ENCODE measurements at places on chromosomes 16 and 17.
A peak's percentile ranks its signal among the peaks of the same experiment; 100 is the strongest.

GRCh38 chr17:57105591-57105990, 20.5 kb downstream of the AKAP1 start:
- no peak for DNase-seq

DNA sequence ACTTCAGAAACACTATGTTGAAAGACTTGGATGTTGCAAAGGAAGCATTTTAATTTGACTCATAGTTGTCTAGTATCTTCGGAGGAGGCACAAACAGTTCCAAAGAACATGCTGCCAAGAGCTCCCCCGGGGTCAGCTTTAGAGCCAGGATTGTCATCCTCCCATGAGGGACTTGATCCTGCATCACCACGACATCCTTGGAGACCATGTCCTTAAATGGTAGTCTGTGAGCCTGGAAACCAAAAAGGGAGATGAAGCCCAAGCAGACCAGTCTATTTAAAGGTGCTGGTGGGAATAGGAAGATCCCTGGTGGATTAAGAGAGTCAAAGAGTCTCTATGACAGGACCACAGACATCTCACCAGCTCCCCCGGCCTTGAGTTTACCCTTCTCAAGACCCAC, 33.3 kb upstream of the DYNLRB2 start:
- DNase-seq = no peak

GRCh38 chr17:56506349-56506748, 87.2 kb upstream of the NOG start:
- DNase-seq = no peak

GRCh38 chr17:38547444-38547843, 58.3 kb downstream of the SRCIN1 start:
- no peak for DNase-seq

DNA sequence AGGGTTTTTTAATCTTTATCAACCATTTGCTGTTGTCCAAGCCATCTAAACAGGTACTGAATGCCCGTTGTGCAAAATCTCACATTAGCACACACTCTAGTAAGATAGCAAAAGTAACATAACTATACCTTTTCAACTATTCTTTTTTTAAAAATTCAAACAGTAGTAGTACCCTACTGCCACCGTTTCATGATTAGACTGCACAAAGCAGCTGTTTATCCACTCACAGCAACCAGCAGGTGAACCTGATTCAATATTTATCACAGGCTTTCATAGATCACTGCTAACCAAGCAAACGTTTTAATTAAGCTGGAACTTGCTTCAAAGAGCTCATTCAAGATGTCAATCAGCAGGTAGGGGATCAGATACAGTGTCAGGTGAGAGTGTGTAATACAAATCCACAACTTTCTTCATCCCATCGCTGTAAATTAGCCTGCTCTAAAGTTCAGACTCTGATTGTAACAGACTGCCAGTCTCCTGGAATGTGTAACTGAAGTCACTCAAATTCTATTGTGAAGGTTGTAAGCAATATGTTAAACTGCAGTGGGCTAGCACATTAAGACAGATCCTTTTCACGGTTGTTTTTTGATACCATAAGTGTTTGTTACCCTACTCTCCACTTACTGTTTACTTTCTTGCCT, 47.3 kb downstream of the BRIP1 start:
- no peak for DNase-seq

DNA sequence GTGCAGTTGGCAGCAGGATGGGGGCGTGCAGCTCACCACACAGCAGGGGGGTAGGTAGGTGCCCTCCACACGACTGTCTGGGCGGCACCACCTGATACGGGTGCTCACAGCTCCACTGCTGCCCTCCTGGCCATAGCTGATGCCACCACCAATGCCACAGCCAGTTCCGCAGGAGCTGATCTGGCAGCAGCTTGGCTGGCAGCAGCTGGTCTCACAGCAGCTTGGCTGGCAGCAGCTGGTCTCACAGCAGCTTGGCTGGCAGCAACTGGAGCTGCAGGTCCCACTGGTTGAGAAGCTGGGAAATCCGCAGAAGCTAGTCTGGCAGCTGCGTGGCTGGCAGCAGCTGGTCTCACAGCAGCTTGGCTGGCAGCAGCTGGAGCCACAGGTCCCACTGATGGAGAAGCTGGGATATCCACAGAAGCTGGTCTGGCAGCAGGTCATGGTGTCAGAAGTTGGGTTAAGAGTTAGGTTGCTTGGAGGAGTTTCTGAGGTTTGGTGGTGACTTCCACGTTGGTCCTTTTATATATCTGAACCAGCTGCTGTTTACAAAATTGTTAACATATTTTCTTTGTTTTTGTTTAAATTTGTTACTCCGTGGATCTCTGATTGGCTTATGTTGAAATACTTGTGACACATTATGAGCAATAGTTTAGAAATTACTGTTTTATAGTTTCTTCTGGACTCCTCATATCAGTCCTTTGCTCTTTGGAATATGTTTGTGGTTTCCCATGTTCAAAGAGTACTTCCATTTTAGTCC, at the start of gene KRTAP1-5:
TSS of gene KRTAP1-5 (minus strand) at position 494 of the 757 bp plus-strand sequence. CDS start at position 441, 53 bp downstream.
- DNase-seq = no peak

DNA sequence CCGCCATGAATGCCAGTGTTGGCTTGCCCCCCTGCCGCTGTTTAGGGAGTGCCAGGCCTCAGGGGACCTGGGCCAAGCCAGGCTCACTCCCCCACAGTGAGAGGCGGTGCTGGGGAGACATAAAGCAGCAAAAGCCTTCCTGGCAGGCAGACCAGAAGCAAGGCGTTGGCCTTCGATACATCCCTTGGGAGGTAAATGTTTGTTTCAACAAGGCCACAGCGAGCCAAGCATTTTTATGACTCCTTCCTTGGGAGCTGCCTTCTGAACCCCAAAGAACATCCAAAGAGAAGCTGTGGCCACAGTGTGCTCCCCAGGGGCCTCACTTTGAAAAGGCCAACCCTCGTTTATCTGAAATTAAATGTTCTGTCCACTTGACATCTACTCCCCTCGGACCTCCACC, 119.7 kb upstream of the CIBAR2 start:
- no peak for DNase-seq

DNA sequence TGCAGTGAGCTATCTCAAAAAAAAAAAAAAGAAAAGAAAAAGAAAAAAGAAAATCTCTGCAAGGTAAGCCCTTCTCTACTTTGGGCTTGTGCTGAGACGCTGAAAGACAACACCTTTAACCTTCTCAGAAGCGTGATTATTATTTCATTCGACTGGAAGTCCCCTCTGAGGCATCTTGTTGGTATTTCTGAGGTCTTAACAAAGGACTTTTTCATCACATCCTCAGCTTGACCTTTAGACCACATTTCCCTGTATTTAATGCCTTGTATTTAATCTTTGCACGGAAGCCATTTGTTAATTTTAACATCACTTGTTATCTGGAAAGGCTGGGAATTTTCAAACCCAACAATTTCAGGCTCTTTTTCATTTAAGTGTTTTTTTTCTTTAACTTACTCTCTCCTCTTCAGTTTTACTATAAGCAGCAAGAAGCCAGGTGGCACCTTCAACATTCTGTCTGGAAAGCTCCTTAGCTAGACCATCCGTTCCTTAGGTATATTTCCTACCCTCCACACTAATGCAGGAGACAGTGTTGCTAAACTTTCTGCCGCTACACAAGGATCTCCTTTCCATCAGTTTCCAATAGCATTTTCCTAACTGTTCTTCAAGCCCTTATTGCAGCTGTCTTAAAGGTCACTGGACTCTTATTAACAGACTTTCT, 10.3 kb downstream of the KCTD13 start:
- DNase-seq = no peak

DNA sequence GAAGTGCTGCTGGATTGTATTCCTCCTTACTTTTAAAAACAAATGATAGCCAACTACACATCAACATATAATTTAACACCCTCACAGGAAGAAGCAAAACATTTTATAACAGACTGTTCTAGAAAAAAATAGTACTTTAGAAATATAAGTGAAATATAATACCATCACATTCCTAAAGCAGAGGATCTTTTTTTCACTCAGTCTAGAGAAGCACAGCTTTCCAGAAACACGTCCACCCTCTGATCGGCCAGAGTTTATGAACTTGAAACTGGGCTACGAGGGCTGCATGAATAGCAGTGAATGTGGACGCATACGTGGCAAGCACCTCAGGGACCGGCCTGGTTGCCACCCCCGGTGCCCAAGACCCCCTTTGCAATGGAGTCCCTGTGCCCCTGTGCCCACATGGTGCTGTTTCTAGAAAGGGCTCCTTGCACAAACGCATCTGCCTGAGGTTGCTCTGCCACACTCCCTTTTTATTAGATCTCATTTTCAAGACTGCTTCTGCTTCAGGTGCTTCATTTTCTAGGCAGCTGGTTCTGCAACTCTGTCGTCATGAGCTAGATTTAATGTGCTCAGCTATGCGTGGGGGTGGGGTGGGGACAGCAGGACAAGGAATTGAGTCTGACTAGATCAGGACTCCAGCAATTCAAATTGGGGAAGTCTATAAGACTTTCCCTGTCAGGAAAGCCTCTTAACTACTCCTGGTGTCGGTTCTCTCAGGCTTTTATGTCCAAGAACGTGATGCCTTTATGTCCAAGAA, 29.1 kb upstream of the ERN1 start:
- no peak for DNase-seq

- no peak for DNase-seq
Observed at GRCh38 chr16:29694384-29695195, 15.6 kb downstream of the QPRT start.

- peak; percentile 26 for DNase-seq
Observed at GRCh38 chr17:64507413-64507782, 621 bp downstream of the CEP95 start.

- DNase-seq = no peak
Observed at GRCh38 chr17:82976982-82977488, 102.4 kb upstream of the METRNL start.

GRCh38 chr17:7440113-7440833, 961 bp downstream of the FGF11 start:
- DNase-seq = peak; percentile 28

- DNase-seq = no peak
Observed at GRCh38 chr16:75111514-75111940, 5.1 kb downstream of the LDHD start.

- no peak for DNase-seq
Observed at GRCh38 chr17:40311575-40311974, 2.6 kb downstream of the RARA start.

GRCh38 chr16:67104061-67104460, 5.7 kb upstream of the PHAF1 start:
- DNase-seq = no peak

GRCh38 chr17:16887523-16888095, 84.3 kb downstream of the TNFRSF13B start:
- DNase-seq = no peak

GRCh38 chr16:30394592-30395154, 547 bp upstream of the ZNF48 start:
- DNase-seq = no peak

DNA sequence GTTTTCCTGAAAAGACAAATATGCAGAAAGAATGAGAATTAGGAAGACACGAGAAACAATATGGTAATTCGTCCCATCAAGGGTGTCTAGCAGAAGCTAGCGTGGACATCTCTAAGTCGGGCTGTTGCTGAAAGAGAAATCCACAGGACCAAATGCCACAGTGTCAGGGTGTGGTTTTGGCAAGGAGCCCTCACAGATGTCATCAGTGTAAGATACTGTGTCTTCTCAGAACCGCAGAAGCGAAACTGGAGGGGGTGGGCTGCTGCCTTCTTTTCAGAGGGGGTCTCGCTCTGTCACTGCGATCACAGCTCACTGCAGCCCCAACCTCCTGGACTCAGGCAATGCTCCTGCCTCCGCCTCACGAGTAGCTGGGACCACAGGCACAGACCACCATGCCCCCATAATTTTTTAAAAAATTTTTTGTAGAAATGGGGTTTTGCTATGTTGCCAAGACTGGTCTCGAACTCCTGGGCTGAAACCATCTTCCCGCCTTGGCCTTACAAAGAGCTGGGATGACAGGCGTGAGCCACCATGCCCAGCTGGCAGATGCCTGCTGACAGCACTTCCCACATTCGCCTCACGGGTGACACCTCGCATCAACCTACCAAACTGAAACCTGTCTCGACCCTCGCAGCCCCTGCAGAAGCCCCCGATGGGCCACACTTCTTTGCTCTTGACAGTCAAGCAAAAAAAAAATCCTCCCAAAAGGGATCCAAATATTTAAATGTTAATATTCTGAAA, 26.2 kb downstream of the TRAP1 start:
- no peak for DNase-seq

GRCh38 chr16:73095885-73096421, 48.0 kb upstream of the ZFHX3 start:
- DNase-seq = no peak

DNA sequence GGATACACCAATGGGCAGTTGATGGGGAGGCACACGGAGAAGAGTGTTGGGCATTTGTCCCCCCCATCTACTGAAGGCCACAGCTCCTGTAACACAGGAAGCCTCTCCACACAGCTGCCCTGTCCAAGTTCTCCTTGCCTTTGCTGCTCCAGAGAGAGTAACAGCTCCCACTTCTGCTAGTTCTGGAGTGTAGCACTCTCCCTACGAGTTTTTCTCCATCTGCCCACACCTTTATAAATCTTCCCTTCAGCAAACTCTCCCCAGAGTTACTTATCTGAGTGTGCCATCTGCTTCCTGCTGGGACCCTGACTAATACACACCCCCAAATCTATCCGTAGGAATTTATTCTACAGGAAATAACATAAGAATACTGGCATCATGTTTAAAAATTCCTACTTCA, 42.6 kb upstream of the ERN1 start:
- no peak for DNase-seq

- no peak for DNase-seq
Observed at GRCh38 chr17:44981221-44981968, 13.3 kb upstream of the C1QL1 start.

GRCh38 chr17:53794875-53795274, 27.9 kb upstream of the KIF2B start:
- no peak for DNase-seq

- DNase-seq = no peak
Observed at GRCh38 chr17:55496094-55496881, 15.0 kb downstream of the SMIM36 start.

GRCh38 chr16:8293413-8293812, 296.9 kb downstream of the TMEM114 start:
- no peak for DNase-seq

GRCh38 chr16:53995378-53995777, 291.2 kb downstream of the IRX3 start:
- no peak for DNase-seq

- no peak for DNase-seq
Observed at GRCh38 chr17:81388612-81389367, 6.5 kb upstream of the BAHCC1 start.

DNA sequence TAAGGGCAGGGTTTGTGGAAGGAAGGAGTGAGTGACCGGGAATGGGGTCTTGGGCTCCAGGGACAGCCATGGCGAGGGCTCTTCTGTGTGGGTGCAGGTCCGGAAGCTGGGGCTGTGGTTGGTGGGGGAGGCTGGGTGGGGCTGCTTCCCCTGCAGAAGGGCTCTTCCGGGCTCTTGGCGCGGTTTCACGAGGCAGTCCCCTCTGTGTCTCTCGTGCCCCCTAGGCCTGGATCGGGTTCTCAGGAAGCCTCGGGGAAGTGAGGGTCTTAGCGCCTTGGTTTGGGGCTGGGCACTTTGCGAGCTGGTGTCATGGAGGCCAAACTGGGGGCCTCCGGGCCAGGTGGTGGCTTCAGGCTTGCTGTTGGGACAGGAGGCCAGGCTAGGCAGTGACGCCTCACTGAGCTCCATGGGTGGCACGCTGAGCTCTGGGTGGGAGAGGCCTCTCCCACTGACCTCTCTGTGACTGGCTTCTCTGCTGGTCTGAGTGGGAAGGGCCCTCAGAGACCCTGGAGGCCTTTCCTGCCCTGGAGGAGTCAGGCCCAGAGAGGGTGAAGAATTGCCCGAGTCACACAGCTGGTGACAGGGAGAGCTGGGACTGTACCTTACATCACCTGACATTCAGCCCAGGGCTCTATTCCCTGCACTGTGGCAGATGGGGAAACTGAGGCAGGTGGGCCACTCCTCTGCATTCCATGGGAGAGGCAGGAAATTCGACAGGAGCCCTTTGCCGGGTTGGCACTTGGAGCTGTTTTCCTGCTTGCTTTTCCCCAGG, 8.2 kb downstream of the ADCY7 start:
- peak; percentile 48 for DNase-seq

- no peak for DNase-seq
Observed at GRCh38 chr16:72313903-72314302, 141.9 kb upstream of the PMFBP1 start.
